ENCODE measurements at places on chromosomes 3 and 15.

DNA sequence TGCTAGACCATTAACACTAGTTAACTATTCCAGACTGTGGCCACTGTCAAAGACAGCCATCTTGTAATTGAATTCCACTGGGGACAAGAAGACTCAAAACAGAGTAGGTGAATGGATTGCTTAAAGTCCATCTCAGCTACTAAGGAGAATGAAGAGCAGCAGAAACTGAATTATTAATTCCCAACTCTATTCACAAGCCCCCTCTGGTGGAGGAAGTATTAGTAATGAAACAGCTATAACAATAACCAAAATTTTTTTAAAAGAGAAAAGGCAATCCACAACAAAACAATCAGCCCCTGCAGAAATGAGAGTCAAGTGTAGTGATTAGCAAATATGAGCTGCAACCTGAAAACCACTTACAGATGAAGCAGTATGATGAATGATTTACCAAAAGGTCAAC, 302.8 kb downstream of the FHIT start:
- DNase-seq, result no peak

- no peak for DNase-seq
These were observed 258.9 kb downstream of the UACA start for GRCh38 chr15:70504299-70504951.

- no peak for DNase-seq
These were observed 189.4 kb downstream of the SLC9A9 start for GRCh38 chr3:143658861-143659260.

GRCh38 chr3:75650191-75650590, 13.9 kb upstream of the FRG2C start:
- no peak for DNase-seq

DNA sequence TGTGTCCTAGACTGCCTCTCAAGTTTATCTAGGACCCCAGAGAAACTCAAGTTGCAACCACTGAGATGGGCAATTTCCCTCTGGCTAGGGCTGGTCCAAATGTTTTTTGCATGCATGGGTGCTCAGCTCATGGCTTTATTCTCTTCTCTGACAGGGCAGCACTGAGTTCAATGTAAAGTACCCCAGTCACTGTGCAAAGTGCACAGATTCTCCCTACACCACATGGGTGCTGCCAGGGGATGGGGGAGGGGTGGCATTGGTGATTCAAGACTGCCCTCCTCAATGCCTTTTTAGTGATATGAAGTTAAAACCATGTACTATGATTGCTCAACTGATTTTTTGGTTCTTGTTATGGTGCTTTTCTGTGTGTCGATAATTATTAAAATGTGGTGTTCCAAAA, 14.8 kb upstream of the RAD51 start:
- DNase-seq, result no peak

DNA sequence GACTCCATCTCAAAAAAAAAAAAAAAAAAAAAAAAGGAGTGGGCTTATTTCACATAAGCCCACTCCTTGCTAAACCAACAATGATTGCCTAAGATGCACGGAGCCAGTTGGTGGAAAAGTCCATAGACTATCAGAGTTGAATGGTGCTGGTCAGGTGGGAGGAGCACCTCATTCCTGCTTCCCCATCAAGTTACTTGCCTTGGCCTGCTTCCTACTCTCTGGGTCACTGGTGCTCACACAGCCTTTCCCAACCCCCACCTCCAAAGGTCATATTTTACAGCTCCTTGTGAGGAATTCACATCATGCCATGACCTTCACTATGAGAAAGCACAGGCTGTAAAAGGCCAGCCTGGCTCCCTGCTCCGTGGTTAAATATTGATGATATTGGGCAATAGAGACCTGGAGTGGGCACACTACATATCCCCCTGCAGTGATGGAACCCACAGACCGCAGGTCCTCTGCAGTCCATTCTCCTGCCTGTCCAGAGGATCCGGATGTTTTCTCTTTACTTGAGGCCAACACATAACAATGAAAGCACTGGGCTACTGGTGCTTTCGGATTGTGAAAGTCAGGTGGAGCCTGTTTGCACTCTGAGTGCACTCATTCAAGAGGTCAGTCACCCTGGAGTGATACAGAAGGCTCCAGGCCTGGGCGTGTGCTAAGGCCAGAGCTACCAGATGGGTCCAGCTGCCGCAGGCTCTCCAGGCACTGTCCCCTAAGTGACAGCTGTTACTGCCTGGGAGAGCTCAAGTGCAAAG, at the start of gene SLC51B:
SLC51B (plus strand) TSS at position 664 of the 758 bp plus-strand sequence. CDS start 4,618 bp downstream, outside the sequence.
- no peak for DNase-seq

DNA sequence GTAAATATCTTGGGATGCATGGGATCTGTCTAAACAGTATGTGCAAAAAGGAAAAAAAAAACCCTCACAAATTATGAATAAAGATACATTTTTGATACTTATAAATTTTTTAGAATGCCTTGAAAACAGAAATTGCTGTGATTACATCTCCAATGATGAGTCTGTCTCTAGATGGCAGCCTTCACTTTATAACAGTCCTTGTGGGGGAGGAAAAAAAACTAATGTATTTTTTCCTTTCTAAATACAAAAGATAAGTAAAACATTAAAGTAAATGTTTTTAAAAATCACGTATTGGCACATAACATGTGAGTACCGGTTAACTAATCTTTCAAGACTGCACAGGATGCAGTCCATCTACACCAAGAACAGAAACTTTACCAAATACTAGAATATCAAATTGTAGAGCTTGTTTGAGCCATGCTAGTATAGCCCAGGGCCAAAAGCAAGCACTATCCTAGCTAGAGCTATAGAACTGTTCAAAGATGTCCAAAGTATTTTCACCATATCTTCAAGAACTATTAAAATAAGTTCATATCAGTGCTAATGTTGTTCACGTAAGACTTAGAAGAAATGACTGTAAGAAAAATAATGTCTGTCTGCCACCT, 206.4 kb downstream of the STAG1 start:
- no peak for DNase-seq

DNA sequence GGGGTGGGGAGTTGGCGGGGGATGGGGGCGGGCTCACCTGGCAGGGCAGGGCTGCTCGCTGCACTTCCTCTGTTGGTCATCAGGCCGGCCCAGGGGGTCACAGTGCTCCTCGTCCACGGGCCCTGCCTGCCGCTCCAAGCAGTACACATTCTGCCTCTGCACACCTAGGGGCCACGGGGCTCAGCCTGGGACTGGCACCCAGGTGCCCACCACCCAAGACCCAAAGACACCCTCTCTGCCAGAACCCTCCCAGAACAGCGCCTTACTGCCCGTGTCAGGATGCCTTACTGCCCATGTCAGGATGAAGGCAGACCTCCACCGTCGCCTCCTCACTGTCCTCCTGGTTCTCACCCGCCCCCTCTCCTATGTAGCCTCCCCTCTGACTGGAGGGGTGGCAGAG, 43.2 kb downstream of the ADAMTS7 start:
- no peak for DNase-seq

GRCh38 chr3:8567784-8568575, 66.4 kb downstream of the LMCD1 start:
- no peak for DNase-seq

- no peak for DNase-seq
These were observed 98.2 kb upstream of the NECTIN3 start for GRCh38 chr3:110973263-110973895.

- DNase-seq, result no peak
These were observed 859 bp downstream of the RORA start for GRCh38 chr15:61227950-61228936.

GRCh38 chr3:150636258-150636657, 33.1 kb downstream of the SELENOT start:
- no peak for DNase-seq

GRCh38 chr3:42996633-42997075, 17.5 kb downstream of the GASK1A start:
- no peak for DNase-seq

DNA sequence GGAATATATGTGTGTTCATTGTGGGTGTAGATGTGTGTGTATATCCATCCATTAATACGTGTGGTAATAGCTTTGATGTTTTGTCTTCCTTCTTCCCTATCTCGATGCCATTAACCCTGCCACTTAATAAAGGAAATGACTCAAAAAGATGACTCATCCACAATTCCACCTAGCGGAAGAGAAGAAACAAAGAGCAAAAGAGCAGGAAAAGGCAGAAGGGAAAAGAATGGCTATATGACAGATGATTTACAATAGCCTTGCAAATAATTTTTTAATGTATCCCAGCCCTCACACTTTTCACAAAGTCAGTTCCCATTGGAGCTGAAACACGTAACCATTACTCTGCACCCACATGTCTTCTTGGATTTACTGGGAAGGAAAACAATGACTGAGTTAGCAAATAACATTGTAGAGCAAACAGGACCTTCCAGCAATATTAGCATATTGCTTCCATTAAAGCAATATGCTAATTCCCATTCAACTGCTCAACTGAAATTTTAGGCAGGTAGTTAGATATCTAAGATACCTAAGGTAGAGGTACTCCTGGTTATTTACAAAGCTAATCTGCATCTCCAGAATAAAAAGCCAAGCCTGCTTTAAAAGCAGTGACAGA, 197.2 kb downstream of the KCNAB1 start:
- no peak for DNase-seq

GRCh38 chr15:62301993-62302675, 137.0 kb upstream of the C2CD4B start:
- no peak for DNase-seq

GRCh38 chr3:1214933-1215332, 122.1 kb downstream of the CNTN6 start:
- DNase-seq, result no peak

GRCh38 chr3:138600100-138600745, 6.2 kb upstream of the CEP70 start:
- DNase-seq, result no peak

GRCh38 chr15:49330166-49330565, 92.9 kb upstream of the FGF7 start:
- no peak for DNase-seq

GRCh38 chr15:30917013-30917412, 13.3 kb downstream of the FAN1 start:
- no peak for DNase-seq

GRCh38 chr15:39244776-39245175, 336.1 kb upstream of the THBS1 start:
- no peak for DNase-seq

- DNase-seq, result no peak
These were observed 59.1 kb upstream of the RASA2 start for GRCh38 chr3:141427764-141428163.

- no peak for DNase-seq
These were observed 165.3 kb upstream of the MCTP2 start for GRCh38 chr15:94066046-94066445.

GRCh38 chr3:125316949-125317348, 58.2 kb downstream of the ZNF148 start:
- no peak for DNase-seq

DNA sequence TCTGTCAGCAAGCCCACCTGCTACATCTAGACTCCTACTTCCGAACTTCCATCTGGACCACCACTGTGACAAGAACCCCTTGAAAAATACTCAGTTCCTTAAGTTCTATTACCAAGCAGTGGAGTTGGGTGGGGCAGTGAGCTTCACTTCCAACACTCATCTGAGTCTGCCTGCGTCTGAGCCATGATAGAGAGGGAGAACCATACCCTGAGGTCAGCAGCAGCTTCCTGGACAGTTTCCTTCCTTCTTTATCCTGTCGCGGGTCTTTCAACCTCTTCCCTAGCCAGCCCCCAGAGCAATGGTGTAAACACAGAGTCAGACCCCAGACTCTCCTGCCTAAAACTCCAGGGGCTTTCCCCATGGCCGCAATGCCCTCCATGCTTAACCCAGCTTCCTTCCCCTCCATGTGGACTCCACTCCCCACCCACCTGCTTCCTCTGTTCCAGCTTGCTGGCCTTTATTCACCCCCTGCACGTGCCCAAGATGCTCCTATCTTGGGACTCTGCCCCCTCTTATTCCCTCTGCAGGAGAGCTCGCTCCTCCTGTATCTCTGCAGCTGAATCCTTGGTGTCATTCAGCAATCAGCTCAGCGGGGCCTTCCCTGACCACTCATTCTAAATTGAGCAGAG, 211.2 kb downstream of the SHQ1 start:
- no peak for DNase-seq

DNA sequence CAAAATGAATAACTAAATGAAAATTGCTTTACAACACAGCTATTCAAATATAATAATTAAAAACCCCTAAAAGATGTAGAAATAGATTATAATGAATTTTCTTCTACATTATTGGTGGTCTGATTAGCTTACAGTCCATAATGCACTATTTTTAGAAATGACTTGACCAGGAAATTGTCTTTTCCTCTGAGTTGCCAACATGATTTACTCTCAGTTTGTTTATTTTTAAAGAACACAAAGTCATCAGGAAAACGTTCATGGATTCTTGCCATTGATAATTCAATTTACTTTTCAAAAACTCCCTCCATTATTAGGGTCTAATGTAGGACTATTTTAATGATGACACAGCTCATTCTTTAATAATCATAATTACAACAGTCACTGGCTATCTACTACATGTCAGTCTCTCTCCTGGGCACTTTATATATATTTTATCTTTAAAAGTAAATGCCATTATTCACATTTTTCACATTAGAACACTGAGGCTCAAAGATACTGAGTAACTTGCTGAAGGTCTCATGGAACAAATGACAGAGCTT, 1.1 kb downstream of the TM4SF18 start:
- DNase-seq, result no peak

DNA sequence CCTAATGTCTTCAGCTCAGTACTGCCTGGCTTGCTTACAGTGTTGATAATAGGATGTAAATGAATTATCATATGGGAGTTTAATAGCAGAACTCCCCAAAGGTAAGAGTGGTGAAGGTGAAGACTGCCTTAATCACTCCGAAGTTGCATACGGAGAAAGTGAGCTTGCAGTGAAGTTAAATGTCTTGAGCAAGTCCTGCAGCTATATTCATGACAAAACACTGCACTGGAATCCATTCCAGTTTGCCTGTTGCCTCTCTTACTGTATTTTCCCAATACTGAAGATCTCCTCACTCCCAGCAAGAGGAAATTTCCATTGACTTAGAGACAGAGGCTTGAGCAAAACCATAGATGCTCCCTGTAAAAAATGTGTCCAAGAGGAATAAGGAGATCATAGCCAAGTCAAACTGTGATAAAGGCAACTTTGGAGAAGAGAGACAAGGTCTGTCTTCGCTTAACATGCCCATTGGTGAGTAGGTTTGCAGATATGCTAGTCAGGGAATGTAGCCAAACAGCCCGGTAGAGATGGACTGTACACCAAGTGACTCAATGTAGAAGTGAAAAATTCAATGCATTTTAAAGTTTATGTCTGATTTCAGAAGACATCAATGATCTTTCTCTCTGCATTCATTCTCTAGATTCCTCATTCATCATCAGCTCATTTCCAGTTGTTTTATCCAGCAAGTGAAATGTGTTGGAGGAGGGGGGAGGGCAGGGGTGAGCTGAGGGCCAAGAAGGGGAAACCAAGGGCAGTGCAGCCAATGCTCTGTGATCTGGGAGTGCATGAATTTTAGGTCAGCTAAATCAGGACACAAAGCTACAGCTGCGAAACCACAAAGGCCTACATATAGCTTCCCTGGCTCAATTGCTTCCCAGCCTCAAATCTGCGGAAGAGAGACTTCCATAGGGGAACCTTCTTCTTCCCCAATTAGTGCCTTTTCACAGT, 667.1 kb upstream of the NR2F2 start:
- DNase-seq, result no peak

- no peak for DNase-seq
These were observed 17.1 kb upstream of the CNTN3 start for GRCh38 chr3:74631351-74632140.

- DNase-seq, result peak; percentile 38
These were observed 101.1 kb downstream of the DAPK2 start for GRCh38 chr15:63945007-63945788.
